ENCODE measurements at places on chromosomes 11 and 22.

- no peak for DNase-seq
Observed at GRCh38 chr11:105046898-105047579, 1.9 kb upstream of the CARD16 start.

DNA sequence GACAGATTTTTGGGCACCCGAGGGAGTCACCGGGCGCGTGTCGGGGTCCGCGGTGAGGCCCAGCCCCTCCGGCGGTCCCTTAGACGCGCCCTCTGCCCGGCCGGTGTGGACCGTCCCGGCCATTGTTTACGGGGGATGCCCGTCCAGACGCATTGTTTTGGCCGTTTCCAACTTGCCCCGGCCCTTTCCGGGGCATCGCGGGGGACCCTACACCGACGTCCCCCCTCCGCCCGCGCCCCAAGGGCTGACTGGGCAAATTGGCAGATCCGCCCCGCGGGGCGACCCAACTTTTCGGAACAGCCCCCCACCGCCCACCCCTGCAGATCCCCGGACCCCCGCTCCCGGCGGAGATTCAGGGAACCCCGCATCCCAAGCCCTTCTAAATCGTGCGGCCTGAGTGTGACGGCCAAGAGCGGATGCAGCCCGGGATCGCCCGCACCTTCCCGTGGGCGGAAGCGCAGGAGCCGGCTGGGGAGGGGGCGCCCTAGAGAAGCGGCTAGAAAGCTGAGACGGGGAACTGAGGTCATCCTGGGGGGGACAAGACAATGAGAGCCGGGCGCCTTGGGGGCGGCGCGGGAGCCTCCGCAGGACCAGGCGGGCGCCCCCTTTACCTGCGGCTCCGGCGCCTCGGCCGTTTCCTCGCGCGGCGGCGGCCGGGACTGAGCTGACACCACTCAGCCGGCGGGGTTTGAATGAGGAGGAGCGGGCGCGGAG is 17.1 kb upstream of the CCT8L2 start:
- no peak for DNase-seq

GRCh38 chr11:116454020-116454645 is 318.7 kb downstream of the BUD13 start:
- peak; percentile 39 for DNase-seq

GRCh38 chr11:133951327-133952198 is 5.2 kb downstream of the IGSF9B start:
- no peak for DNase-seq

DNA sequence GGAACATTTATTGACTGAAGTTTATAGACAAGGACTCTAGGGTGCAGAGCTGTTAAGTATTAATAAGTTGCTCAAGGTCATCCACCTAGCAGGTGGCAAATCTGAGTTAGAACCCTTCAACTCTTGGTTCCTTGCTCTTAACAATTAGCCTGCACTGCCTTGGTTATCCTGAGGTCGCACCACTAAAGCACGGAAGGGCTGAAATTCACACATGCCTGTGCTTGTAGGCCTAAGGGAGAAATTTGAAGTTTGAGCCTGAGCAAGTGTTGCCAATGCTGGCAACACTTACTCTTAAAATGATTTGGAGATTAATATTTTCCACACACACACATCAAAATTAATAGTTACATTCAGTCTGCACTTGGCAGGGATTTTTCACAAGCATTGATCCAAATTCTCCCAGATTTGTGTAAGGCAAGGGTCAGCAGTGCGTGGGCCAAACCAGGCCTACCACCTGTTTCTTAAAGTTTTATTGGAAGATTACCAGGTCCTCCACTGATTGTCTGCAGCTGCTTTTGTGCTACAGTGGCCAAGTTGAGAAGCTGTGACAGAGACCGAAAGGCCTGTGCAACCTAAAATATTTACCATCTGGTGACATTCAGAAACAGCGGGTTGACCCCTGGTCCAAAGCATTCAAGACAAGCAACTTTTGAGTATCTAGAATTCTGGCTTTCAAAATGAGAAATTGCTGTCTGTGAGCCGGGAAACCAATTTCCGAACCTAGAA is 16.3 kb downstream of the APOL5 start:
- no peak for DNase-seq
